NCI-H1694 treated with DMSO at 0.1 percent for 48 hours (cell line): ENCODE measurements at places on chromosomes 16 and 17.

GRCh38 chr17:66399441-66399840 is 97.0 kb downstream of the PRKCA start:
- no peak for DNase-seq

DNA sequence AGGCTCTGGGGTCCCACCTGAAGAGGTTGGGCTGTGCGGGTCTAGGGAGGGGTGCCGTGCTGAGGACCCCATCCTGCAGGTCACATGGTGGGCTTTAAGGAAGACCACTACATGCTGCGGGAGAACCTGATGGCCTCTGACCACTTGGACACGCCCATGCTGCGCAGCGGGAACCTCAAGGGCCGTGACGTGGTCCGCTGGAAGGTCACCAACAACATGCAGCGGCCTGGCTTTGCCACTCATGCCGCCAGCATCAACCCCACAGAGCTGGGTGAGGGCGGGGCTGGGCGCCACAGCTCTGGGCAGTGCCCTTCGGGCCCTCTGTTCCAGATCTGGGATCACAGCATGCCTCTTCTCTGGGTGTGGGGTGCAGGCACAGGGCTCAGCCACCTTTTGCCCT is 18.5 kb downstream of the ITGB4 start:
- DNase-seq, result no peak

- no peak for DNase-seq
Observed at GRCh38 chr17:66915792-66916191, 48.7 kb upstream of the CACNG4 start.

DNA sequence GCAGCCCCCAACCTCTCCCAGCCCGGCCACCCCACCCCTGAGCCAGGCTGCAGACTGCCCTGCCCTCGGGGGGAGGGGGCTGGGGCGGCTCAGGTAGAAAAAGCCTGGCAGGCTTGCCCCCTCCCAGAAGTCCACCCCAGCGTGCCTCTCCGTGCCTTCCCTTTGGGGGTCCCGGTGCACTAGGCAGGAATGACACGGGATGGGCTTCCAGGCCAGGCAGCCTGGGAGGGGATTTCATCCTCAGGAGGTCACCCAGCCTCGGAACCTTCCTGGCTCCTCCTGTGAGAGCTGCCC is 185.0 kb downstream of the NTN1 start:
- DNase-seq, result no peak

GRCh38 chr17:18257268-18257981 is 1.1 kb downstream of the FLII start:
- DNase-seq, result no peak

DNA sequence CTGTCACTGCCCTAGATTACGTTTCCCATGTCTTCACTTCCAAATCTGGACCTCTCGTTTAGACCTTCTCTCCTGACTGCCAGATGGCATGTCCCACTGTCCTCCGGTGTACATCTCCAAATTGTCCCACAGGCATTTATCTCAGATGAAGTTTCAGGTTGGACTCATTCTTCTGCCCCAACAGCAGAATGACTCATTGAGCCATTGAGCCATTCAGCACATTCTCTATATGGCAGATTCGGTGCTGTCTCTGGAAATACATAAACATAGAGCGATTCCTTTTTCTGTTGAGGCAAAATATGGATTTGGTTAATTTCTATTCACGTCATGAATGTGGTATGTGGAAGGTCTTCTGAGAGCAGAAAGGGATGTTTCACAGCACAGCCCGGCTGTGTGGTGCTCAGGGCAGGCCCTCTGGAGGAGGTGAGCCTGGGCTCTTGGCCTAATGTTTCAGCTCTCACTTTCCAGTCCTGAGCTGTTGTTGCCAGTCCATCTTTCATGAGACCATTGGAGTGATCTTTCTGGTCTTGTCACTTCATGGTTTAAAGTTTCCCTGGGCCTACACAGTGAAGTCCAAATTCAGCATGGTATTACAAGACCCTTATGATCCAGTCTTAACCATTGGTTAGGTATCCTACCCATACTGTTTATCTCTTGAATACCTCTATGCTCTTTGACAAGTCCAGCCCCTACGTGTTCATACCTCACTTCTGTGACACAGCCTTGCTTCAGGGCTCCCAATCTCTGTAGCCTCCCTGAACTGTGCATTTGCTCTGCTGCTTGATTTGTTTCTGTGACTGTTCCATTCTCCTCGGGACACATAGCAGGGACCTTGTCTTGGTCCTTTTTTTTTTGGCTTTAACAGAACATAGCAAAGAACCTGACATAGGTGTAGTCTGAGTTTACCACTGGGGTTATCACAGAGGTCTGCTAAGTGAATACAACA is 15.9 kb downstream of the HAPSTR1 start:
- DNase-seq, result no peak

- DNase-seq, result peak; percentile 40
Observed at GRCh38 chr16:65745-66144, 6.7 kb downstream of the RHBDF1 start.

GRCh38 chr16:31393056-31393455 is at the start of gene ITGAD:
ITGAD (plus strand) TSS chr16:31393335; CDS start chr16:31393361, 26 bp downstream.
- no peak for DNase-seq

- no peak for DNase-seq
Observed at GRCh38 chr16:87493608-87494280, 920 bp upstream of the ZCCHC14 start.

GRCh38 chr17:75266316-75267152 is 4.5 kb downstream of the MIF4GD start:
- no peak for DNase-seq

- no peak for DNase-seq
Observed at GRCh38 chr17:74768069-74768762, 7.9 kb downstream of the NAT9 start.

- DNase-seq, result no peak
Observed at GRCh38 chr17:44438636-44439035, 49.2 kb upstream of the ITGA2B start.

DNA sequence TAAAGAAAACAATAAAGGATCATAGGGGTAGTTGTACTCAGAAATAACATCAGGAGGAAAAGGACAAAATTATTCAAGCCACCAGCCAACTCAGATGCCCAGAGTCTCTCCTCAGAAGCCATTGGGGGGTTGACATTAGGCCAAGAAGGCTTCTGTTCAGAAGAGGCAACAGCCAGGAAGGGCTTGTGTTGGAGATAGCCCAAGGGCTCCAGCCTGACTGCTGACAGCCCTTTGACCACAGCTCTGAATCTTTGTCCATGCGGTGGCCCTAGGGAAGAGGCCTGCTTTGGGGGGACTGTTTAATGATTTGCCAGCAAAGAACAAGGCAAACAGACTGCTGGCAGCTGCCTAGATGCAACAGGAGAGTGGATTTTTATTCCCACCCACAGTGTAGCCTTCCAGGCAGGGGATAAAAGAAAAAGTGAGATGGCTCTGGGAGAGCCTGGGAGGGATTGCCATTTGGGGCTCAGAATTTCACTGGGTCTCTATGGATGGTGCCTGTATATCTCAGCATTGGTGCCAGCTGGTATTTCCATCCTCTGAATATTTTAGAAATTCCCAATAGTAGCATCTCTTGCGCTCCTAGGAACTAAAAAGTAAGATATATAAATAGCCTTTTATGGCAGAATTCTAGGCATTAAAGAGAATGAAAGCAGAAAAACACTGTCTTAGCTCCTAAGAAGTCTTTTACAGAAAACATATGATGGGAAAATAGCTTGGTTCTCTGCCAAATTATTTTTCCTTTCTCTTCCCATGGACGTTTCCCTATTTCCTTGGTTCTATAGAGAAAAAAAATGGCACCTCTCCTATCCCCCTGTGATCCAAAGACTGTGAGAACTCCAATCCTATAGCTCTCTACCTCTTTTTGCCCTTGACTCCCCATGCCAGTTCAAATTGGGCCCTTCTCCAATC is 29.4 kb upstream of the SUPT4H1 start:
- no peak for DNase-seq

GRCh38 chr17:81390873-81391255 is 4.4 kb upstream of the BAHCC1 start:
- DNase-seq, result no peak

DNA sequence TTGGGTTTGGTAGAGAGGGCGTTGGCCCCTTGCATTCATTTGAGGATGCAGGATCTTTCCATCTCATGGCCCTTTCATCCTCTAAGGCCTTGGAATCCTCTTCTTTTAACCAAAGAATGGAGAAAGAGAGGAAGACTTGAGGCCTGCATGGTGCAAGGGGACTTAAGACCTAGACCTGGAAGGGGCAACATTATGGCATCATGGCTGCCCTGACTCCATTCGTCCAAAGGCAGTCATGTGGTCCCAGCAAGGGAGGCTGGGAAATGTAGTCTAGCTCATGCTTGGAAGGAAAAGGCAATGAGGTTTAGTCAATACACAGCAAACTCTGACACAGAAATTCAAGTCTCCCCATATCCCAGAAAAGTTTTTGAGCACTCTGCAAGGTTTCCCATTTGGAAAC is 30.7 kb upstream of the CDRT4 start:
- DNase-seq, result no peak

DNA sequence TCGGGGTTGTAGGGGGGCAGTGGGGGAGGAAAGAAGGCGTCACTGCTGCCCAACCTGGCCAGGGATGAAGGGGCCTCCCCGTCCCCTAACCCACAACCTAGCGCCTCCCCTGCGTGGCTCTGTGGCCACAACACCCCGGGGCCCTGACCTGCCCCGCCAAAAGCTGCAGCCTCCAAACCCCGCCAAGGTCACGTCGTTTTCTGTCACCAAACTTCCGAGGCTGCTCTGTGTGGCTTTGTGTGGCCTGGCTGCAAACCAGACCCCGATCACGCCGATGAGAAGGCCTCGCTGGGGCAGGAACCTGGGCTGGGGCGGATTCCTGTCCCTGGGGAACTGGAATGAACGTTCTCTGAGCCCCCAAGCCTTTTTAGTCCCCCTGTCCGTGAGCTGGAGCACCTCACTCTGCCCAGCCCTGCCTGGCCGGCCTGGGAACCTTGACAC is 30.5 kb upstream of the CIBAR2 start:
- DNase-seq, result no peak

DNA sequence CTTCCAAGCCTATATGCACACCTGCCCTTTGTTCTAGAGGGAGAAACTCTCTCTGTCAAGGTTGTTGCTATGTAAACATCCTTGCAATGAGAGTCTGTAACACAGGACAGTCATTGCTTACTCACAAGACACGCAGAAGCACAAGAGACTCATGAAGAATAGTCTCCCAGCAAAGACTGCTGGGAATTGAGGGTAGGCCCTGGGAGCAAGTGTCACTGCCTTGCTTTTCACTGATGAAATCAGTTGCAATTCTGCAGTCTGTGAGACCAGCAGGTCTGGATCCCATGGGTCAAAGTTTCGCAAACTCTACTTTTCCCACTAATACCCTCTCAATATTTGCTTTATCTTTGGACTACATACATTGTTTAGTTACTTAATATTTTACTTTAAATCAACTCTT is 177.4 kb downstream of the FTO start:
- no peak for DNase-seq

DNA sequence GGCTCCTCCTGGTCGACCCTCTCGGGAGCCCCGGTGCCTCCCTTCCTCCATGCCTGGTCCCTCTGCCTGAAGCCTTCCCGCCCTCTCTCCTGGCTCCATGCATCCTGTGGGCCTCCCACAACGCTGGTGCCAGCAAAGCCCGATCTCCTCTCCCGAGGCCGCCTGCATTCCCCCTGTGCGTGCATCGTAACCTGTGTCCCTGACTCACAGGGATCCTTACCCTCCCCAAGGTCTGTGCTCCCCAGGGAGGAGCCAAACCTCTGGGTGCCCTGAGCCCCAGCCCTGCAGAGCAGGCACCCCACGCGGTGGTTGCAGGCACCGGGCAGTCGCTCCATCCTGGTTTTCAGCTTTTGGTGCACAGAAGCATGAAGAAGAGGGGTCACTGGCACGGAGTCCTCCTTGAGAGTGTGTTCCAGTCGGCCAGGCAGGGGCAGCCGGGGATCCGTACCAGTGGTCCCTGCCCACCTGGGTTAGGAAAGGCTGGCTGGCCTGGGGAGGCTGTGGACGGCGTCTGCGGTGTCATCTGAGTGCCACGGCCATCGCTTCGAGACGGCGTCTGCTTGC is 1.8 kb upstream of the ENPP7 start:
- DNase-seq, result no peak

GRCh38 chr17:49556223-49556943 is 19.3 kb upstream of the NXPH3 start:
- peak; percentile 74 for DNase-seq

DNA sequence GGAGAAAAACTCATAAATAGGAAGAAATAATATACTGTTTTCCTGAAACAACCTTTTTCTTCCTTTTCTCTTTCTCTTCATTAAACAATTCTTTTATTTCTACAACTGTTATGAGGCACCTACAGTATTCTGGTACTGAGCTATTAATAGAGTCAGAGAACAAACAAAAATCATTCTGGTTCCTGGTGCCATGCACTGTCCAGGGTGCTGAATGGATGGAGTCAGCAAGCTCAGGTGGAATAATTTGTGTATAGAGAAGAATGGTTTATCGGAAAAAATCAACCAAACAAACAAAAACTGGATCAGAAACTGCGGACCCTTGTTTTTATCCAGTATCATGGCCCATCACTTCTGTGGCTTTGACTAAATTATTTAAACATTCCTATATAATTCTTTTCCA is 430.3 kb upstream of the GOT2 start:
- DNase-seq, result no peak

DNA sequence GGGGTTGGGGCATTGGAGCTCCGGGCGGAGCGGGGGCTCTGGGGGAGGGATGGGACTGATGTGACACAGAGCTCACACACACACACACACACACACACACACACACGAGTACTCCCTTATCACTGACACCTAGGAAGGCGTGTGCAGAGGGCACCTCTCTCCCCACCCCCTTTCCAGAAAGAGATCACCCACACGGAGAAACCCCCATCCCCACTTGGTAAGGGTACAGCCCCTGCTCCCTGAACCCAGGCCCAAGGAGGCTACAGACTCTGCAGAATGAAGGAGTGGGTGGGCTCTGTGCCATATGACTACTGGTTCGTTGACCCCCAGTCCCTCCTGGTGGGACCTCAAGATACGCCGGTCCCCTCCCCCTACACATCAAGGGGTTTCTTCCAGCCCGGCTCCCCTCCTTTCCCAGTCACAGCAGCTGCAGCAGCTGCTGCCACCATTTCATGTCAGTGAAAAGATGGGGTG is 8.7 kb upstream of the ARHGAP23 start:
- no peak for DNase-seq

DNA sequence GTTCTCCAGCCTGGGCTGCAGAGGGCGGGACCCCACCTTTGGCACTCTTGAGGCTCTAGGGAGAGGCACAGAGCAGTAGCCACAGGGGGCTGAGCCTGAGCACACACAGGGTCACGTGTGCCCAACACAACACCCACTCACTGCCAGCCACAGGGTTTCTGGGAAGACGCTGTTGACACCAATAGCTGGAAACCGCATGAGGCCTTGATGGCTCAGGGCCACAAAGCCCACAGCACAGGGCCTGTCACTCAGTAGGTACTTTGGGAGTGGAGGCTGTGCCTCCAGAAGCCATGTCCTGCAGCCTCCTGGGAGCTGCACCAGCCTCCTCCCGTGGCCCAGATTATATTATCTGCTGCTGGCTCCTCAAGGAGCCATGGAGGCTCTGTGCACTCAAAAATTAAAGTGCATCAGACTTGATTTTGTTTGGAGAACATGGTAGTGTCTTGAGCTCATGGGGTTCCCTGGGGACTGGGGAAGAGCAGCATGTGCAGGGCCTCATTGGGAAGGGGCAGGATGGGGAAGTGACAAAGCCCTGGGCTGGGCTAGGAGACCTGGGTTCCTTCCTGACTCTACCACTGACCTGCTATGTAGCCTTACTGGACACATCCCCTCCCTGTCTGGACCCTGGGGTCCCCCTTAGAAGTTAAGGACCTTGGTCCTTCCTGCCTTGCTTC is 12.5 kb upstream of the SREBF1 start:
- no peak for DNase-seq
